SIG-M5 (cell line): ENCODE measurements at places on chromosomes 16 and 17.
A peak's percentile ranks its signal among the peaks of the same experiment; 100 is the strongest.

- no peak for DNase-seq
Measured at GRCh38 chr16:87960852-87961251, 9.6 kb downstream of the BANP start.

DNA sequence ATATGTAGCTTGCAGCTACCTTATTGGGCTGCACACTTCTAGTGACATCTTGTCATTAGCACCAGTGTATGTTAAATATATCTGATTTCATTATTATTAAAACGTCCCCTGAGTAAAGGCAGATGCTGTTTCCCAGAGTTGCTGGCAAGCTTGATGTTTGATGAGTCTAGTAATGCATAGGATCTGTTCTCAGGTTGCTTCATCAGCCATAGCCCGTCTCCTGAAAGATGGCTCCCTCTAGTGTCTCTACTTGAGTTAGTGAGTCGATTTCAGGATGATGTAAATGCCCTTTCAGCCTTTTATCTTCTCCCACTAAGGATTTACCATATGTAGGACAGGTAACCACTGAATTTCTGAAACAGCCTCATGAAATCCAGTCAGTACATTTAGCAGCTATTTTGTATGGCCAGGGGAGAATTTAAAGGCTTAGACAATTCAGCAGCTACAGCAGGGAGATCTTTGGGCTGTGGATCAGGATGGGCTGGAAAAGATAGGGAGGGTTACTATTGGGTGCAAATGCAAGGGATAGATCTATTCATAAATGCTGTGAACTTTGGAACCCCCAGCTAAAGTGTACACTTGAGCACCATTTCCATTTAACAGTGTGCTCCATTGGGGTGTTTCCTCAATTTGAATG is 376.3 kb downstream of the CNTNAP4 start:
- no peak for DNase-seq

GRCh38 chr16:80038566-80038965 is 438.0 kb upstream of the MAF start:
- DNase-seq: no peak

DNA sequence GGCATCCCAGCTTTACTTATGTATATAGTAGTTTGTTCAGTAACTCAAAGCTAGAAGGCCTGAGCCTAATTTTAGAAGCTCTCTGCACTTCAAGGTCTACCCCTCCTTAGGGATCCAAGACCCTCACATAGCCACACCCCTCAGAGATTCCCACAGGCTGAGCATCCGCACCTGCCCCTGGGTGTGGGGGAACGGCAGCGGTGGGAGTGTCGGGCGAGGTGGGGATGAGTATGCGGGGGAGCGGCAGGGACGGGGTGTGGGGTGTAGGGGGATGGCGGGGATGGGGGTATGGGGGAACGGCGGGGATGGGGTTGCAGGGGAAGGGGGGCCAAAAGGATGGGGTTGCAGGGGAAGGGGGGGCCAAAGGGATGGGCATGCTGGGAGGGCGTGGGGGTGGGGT is 24.9 kb upstream of the BEAN1 start:
- DNase-seq: no peak

DNA sequence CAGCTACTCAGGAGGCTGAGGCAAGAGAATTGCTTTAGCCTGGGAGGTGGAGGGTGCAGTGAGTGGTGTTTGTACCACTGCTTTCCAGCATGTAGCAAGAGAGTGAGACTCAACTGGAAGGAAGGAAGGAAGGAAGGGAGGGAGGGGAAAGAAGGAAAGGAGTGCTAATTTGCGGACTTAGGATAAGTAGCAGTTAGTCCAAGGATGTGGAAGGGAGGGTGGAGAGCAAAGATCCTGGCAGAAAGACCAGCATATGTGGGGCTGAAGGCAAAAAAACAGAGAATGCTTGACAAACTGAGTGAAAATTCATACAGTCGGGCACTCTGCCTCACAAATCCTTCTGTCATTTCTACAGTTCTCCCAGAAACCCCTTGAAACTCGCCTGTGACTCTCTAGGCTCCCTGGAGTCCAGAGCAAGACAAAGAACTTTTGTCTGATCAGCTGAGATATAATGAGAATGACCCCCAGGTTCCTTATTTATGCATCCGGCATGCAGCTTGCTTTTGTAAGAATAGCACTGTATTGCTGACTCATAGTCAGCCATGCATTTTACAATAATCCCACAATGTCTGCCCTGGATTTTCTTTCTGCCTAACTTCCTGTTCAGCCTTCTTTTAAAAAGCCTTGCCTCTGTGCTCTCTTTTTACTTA is 31.5 kb downstream of the CDK5RAP3 start:
- peak; percentile 72 for DNase-seq

- no peak for DNase-seq
Measured at GRCh38 chr16:69762814-69763598, 874 bp downstream of the WWP2 start.

DNA sequence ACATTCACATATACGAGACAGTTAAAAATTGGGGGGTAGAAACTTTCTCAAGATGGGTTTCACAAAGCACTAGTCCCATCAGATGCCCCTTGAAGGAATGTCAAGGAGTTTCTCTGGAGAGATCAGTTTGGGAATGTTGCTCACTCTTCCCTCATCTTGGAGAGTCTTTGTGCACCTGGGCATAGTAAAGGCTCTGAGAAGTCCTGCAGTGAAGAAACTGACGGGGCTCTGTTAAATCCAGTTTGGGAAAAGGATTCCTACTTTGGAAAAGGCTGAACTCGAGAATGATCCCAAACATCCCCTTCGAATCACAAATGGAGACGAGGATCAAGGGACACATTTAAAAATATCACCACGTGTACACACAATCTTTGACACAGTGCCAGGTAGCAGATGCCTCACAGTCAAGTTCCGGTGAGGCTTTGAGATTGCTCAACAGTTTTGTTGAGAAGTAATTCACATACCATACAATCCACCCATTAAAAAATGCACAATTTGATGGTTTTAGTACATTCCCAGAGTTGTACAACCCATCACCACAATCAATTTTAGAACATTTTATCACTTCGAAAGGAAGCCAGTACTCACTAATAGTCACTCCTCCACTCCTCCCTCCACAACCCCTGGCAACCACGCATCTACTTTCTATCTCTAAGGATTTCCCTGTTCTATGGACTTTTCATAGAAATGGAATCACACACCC is 203.4 kb upstream of the FOXF1 start:
- no peak for DNase-seq

GRCh38 chr17:44170499-44171201 is at the start of gene ASB16:
Gene ASB16, plus strand, starts transcription at chr17:44170704. Its CDS starts 86 bp downstream, at chr17:44170790.
- no peak for DNase-seq

GRCh38 chr16:2790631-2791030 is 3.3 kb upstream of the PRSS33 start:
- no peak for DNase-seq

GRCh38 chr16:86532526-86532815 is 22.1 kb downstream of the FOXF1 start:
- DNase-seq: no peak

GRCh38 chr17:50947782-50948543 is 81.8 kb upstream of the TOB1 start:
- DNase-seq: no peak

- DNase-seq: no peak
Measured at GRCh38 chr17:11244776-11245175, 3.8 kb downstream of the SHISA6 start.

DNA sequence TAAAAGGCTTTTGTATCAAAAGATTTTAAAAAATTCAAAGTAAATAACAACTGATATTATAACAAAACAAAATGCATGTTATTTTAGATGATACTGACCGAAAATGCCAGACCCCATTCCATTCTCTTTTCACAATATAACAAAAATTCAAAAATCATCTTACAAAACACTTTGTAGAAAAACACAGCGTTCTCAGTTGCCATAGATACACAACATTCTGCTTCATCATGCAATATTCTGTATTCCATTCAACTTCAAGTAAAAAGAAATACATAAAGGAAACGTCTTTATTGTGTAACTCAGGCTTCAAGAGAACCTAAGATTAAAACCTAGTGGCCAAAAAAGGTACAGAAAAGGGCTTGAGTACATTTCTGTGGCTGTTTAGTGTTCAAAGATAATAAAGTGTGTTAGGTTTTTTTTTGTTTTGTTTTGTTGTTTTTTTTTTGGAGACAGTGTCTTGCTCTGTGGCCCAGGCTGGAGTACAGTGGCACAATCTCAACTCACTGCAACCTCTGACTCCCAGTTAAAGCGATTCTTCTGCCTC is 250.5 kb downstream of the CEP112 start:
- DNase-seq: no peak

DNA sequence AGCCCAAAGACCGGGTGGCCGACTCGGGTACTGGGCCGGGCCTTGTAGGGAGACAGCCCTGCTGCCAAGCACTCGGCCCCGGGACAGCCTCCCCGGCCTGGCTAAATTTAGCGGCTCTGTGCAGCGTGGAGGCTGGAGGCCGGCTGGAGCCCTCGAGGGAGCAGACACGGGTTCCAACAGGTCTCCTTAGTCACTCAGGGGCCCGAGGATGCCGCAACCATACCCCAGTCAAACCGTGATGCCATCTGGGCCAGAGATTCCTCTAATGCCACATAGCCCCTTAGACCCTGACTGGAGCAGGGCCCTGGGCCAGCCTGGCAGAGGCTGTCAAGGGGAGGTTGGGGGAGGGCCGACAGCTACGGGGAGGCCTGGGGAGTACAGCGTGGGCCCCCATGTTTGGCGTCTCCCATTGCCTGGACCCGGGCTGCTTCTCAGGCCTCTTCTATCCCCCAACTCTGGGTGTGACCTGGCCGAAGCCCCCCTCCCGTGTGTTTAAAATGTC is 2.9 kb upstream of the P2RX1 start:
- no peak for DNase-seq

DNA sequence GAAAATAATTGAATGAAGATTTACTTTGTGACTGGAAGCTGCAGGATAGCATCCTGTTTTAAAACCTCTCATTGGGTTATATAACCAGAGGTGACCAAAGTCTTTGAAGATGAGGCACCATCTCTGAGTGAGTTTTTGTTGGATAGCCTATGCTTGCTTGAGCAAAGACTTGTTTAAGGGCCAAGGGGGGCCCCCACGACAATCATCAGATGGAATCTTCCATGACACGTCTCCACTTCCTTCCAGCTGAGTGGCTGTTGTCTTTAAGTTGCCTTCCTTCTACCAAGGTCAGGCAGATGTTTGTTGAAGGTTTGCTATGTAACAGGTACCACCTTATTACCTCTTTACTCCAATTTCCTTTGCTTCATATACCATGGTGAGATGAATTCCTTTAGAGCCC is 188.8 kb downstream of the PRKCA start:
- no peak for DNase-seq

GRCh38 chr16:69691980-69692911 is 34.1 kb downstream of the NQO1 start:
- DNase-seq: no peak

DNA sequence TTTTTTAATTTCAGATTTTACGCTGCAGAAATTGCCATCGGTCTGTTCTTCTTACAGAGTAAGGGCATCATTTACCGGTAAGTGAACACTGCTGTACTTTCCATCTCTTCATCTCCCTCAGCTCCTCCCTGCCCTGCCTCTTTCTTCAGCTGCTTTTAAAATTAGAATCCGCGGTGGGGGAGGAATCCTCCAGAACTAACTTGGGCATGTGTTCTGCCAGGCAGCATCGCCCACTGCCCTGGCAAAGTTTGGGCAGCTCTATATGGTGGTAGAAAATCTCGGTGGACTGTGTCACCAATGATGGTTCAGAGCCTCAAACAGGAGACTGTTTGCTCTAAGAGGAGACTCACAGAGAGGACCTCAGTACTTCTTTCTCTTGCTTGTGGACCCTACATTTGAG is 81.6 kb upstream of the CACNG3 start:
- no peak for DNase-seq

DNA sequence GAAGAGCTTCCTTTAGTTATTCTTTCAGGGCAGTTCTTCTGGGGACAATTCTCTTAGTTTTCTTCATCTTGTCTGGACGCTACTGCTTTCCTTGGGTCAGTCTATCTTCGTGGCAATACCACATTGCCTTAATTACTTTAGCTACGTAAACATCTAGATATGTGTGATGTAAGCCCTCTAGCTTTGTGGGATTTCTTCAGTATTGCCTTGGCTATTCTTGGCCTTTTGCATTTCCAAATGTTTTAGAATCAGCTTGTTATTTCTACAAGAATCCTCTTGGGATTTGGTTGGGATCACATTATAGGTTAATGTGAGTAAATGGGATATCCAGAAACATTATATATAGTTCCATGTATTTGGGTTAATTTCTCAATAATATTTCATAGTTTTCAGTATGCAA is 9.0 kb upstream of the ST6GALNAC2 start:
- no peak for DNase-seq

GRCh38 chr16:75938818-75939217 is 212.5 kb upstream of the CPHXL start:
- no peak for DNase-seq

DNA sequence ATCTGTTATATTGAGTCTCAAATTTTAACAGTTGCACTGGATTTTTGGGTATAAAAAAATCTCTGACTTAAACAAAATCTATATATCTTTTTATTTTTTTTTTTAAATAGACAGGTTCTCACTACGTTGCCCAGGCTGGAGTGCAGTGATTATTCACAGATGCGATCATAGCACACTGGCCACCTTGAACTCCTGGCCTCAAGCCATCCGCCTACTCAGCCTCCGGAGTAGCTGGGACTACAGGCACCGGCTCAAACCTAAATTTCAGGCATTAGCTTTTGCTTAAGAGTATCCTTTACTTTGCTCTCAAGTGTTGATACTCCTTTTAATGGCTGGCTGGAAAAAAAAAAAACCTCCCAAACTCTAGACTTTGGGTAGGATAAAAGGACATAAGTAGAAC is 61.6 kb downstream of the RPGRIP1L start:
- DNase-seq: no peak

DNA sequence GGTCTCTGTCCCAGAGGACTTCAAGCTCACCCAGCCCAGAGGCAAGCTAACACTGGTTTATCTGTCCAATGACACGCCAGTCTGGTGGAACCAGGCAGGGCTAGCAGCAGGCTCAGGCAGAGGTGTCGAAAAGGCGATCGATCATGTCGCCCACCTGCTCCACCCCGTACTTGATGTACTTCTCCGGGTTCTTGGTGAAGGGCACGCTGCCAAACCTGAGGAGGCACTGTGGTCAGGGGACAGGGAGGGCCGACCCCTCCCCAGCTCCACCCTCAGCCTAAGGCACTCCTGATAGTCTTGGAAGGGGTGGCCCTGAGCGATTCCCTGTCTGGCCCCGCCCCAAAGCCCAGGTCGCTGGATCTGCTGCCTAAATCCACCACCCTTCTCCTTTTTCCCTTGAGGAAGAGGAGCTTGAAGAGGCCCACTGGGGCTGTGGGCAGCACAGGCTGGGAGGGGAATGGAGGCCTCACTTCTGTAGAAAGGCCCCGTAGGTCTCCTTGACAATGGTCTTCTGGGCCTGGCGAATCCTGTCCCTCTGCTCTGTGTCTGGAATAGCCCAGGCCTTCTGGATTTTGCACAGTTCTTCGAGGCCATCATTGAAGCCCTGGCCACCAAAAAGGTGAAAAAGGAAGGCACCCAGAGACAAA is 4.7 kb downstream of the ZACN start:
- no peak for DNase-seq

DNA sequence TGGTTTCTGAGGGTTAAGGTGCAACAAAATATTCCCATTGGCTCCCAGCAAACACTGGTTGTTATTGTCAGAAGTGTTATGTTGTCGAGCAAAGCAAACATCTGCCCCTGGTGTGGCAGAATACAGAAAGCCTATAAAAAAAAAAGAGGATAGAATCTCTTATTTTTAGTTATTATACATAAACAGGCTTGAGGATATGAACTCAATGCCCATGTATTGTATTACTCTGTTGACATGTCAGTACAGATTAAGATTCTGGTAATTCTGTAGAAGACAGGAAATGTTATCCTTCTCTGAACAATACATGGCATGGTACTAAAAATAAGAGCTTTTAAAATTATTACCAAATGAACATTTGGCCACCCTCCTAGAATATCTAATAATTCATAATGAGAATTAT is 73.7 kb downstream of the CA4 start:
- DNase-seq: no peak
